Natural killer cell (primary cell): ENCODE measurements at places on chromosomes 2 and 18. TPM values are rescaled to one million over a fixed set of nuclear protein-coding genes. Genes with fewer than 3 reads are reported as not detected.

DNA sequence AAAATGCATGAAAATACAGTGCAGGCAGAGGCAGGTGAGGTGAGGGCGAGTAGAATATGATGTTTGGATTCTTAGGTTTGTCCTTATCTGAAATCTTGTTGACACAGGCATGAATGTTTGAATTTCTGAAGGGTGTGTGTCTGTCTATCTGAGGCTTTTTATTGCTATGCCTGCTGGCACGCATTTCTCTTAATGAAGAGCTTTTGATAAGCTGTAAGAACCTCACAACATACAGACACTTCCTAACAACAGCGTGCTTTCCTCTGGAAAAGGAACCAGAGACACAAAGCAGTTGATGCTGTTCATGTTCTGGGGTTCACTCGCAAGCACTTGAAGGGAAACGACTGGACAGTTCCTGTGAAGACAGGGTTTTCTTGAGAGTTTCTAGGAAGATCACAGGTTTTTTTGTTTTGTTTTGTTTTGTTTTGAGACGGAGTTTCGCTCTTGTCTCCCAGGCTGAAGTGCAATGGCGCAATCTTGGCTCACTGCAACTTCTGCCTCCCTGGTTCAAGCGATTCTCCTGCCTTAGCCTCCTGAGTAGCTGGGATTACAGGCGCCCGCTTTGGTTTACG, 33.3 kb upstream of the CABLES1 start:
- DNase-seq = no peak

GRCh38 chr18:58541789-58542425, 87.0 kb downstream of the ALPK2 start:
- no peak for DNase-seq

DNA sequence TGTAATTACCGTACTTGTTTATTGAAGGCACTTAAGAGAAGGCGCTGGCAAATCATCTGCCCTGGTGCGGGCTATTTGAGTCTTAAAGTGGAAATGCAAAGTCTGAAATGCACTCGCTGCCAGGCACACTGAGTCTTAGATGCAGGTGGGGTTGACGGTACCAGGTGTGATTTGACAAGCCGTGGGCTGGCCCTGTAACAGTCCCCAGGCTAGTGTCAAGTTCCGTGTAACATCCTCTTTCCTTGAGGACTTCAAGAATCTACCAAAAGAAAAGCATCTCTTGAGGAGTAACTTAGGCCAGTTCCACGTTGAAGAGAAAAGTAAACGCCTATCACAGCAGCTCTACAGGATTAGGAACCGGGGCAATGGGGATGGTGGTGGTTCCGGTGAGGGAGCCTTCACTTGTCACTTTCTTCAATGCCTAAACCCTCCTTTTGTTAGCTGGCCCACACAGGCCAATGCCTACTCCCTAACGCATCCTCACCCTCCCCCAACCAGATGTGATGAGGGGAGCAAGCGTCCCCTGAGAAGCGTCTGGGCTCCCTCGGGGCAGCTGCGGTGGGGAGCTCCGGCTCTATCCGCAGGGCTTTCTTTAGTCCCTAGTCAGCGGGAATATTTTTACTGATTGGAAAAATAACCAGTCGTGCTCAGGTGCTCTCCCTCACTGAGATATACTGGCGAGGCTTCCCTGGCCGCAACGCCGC, 1.5 kb upstream of the UGP2 start:
- DNase-seq = no peak

DNA sequence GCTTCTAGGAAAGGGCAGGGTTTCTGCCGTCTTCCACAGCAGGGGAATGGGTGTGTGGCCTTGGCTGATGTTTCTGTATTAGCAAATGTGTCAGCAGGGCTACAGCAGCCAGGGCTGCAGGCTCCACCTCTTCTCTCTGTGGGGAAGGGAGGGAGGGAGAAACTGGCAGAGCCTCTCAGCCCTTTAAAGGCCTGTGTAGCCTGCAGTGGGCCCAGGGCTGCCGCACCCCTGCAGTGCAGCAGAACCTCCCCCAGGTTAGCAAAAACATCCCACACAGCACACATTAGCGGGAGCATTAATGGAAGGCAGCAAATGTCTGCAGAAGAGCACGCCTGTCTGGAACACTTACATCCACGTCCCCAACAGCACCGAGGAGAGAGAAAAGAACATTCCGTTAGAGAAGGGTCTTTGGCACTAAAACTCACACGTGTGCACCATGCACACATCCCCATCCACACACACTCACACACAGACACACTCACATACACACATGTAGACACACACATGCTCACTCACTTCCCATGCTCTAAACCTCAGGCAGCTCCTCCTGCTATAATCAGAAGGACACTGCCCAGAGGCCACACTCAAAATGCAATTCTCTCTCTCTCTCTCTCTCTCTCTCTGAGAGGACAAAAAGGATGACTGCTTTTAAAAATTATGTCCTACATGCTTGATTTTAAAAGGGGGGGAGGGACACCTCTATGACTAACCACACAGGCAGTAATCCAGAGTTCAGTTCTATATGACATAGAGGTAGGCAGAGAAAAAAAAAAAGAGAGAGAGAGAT, 24.1 kb downstream of the MRPL35 start:
- DNase-seq = no peak

- no peak for DNase-seq
Observed at GRCh38 chr2:199443589-199444130, 14.1 kb downstream of the SATB2 start.

DNA sequence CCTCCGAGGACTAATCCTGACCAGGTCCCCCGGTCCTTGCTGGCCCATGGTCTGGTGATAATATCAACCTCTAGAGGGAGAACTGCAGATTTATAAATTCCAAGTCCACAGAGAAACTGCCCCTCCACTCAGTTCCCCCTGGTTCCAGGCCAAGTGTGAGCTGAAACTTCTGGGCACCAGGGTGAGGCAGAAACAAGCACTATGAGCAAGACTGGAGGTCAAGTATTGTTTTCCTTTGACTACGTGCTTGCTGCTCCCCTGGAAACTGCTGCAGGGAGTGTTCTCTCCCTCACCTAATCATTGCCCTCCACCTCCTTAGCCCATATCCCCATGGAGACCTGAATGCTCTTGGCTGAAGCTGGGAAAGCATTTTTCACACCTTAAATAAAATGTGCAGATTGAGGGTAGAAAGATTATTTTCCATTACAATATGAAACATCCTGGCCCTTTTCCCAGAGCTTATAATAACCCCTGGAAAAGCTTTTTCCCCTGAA, 135.2 kb downstream of the RDH14 start:
- DNase-seq = no peak

DNA sequence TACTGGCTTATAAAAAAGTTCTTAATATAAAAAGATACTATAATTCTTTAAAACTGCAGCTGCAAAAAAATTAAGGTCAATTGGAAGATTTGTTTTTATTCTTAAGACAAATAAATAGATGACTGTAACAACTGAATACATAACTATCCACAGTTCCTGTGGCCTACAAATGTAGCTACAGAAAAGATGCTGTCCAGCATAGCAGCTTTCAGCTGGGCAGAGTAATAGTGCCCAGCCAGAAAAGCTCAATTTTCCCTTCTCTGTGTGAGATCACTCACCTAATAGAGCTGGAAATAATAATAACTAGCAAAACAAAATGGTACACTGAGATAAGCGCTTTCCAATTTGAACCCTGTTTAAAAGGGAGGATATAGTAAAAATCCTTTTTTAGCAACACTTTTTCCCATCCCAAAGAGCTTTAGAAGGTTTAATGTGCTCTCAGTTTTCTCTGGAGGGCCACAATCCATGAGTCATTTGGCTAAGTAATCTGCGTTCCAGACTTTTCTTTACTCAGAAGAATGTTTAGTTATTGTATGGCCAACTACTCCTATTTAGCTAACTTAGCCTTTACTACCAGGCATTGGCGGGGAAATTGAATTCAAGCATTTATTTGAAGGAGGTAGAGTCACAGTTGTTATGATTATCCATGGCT, 158.1 kb upstream of the SLC39A10 start:
- DNase-seq = no peak

GRCh38 chr2:225493420-225494099, 94.0 kb downstream of the NYAP2 start:
- DNase-seq = no peak

DNA sequence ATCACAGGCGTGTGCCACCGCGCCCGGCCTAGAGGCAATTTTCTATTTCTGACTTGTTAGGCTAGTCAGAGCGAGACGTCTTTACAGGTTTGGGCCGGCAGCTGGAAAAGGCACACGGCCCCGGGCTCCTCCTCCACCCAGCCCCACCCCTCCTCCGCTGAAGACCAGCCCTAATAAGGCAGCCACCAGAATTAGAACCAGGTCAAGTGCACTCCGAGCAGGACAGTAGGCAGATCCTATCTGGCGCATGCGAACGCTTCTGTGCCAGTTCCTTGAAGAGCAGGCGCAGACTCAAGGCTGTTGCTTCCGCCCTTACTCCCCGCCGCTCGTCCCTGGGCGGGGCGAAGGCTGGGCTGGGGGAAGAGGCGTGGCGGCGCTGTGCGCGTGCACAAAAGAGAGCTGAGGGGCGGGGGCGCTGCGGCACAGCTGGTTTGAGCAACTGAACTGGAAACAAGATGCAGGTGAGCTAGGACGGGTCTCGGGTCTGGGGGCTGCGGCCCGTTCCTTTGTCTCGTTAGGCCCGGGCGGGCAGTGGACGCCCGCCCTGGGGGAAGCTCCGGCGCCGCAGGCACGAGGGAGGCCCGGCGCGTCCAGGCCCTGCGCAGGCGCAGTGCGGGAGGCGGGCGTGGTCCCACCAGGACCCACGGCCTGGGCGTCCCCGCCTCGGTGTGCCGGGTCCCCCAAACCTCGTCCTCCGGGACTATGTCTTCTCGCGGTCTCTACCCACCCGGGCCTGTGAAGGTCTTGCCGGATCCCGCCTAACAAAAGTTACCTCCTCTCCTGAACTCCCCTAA, at the start of gene PDCL3:
Gene PDCL3, plus strand, starts transcription at position 381 of the 794 bp plus-strand sequence. Its CDS starts 75 bp downstream, at position 456.
- DNase-seq = peak; percentile 97

DNA sequence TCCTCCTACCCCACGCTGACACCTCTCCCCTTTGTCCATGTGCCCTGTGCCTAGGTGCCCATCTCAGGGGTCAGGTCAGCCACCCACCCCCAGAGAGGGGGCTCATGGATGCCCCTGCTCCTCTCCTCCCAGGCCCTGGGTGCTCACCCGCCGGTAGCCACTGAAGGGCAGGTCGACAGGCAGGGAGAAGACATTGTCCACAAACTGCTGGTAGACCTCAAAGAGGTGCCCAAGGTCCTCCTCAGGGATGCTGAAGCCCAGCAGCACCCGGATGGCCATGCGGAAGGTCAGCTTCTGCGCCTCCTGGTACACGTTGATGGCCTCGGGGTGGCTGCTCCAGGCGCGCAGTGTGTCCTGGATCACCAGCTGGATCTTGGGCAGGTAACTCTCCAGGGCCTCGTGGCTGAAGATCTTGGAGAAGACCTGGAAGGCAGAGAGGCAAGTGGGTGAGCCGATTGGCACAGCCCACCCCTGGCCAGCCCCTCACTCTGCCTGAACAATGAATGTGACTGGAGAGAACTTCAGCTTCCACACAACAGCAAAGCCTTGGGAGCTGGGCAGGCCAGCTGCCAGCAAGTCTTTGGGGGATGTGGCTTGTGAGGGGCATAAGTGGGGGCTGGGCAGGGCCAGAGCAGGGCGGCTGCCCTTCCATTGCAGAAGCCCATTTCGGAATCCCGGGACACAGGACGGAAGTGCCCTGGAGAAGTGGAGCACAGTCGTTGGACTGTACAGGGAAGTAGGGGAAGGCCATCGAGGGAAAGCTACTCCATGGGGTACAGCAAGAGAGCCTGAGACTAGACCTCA, 12.5 kb downstream of the CYP26B1 start:
- no peak for DNase-seq

DNA sequence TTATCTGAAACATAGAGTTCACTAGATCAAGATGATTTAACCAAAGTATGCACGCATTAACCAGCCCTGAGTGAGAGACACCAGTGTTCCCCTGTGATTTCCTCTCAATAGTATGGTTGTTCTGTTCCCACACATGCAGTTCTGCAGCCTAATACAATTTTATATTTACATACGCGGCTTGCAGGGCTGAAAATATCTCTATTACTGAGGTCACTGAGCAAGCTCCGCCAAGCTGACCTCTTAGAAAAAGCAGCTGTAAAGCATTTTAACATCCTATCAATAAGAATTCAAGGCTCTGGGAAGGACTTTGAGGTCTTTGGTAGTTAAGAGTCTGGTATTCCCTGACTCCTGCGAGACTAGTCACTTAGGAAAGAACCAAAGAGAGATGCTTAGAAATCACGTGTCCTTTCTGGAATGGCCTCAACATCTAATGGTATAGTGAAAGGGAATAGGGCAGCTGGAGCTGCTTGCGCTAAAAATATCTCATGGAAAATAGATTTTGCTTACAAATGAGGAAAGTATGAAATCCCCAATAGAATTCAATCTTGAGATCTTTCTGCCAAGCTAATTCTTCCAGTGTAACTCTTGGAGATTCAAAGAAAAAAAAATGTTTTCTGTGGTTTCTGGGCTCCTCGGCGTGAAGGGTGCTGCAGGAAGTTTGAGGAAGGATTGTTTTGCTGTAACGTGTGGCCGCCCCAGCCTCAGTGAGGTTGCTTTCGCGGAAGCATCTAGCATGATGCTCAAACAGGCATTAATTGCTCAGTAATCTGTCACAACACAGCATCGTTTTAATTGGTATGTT, 59.2 kb downstream of the DOCK10 start:
- DNase-seq = no peak

- DNase-seq = no peak
Observed at GRCh38 chr18:58793361-58793760, 71.3 kb upstream of the ZNF532 start.

DNA sequence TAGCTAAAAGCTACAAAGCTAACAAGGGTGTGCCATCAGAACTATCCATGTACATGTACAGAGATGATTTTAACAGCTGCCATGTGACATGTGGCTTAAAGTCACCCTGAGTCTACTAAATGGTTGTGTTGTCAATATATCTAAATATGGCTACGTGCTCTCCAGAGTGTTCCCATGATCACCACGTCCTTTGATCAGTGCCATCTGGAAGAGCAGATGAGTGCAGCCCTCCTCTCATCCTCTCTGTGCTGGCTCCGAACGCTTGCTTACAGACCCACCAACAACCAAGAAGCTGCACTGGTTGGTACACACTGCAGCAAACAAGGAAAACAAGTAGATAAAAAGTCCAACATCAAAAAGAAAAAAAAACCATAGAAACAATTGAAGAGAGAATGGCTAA, 88.6 kb upstream of the NARS1 start:
- DNase-seq = no peak

Gene ARHGEF33
- total RNA-seq = not detected

Gene CDC42EP3
- 84.6 TPM for total RNA-seq

Gene C2orf15
- 1.3 TPM for total RNA-seq

Gene CD226
- total RNA-seq = 162 TPM

Gene GPR75
- 4.1 TPM for total RNA-seq

Gene DYNC1I2
- 30.2 TPM for total RNA-seq

Gene ID2
- 209 TPM for total RNA-seq

Gene CELF4
- total RNA-seq = not detected

Gene PLB1
- total RNA-seq = 1.9 TPM

Gene RIT2
- not detected for total RNA-seq

Gene TRAPPC12
- total RNA-seq = 92.6 TPM

Gene FN1
- total RNA-seq = 0.30 TPM

Gene PLCD4
- 0.83 TPM for total RNA-seq

Gene CRYGC
- total RNA-seq = not detected

Gene LRRTM1
- not detected for total RNA-seq
